ENCODE measurements at places on chromosomes 3 and 15.

- peak; percentile 8 for DNase-seq
Measured at GRCh38 chr15:45637552-45638033, 2.8 kb downstream of the SQOR start.

DNA sequence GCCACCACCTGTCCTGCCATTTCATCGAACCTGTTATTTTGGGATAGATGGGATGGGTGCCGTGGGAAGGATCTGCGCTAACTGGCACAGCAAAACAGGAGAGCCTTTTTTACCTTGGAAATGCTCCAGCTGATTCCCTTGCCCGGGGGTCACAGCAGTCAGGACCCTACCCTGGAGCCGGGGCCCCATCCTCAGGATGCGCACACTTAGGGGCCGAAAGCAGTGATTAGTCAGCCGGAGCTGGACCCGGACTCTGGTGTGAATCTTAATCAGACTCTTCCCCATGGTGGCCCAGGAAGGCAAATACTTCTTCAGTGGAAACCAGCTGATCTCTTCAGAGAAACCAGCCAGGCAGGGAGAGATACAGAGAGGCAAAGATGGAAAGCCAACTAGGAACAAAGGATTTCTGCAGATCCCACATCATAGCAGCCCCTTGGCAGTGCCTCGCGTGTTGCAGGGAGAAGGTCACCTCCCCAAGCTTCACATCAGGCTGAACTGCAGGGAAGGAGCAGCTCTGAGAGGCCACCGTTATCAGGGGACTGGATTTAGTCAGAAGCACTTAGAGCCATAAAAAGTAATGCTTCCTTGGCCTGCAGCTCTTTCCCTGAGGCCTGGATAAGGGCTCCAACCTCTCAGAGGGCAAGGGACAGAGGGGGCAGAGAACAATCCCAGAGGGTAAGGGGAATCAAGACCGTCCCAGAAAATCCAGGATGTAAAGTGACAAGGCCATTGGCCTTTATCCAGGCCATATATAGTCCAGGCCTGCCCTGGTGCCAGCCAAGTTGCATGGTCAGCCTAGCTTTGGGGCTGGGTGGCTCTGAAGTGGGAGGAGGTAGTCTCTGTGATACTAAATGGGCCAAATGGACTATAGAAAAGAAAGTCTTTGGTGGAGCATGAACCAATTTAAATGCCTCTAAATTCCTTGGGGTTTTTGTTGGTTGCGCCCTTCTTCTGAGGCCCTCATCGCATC lies 52.9 kb downstream of the WDR76 start:
- DNase-seq = no peak

DNA sequence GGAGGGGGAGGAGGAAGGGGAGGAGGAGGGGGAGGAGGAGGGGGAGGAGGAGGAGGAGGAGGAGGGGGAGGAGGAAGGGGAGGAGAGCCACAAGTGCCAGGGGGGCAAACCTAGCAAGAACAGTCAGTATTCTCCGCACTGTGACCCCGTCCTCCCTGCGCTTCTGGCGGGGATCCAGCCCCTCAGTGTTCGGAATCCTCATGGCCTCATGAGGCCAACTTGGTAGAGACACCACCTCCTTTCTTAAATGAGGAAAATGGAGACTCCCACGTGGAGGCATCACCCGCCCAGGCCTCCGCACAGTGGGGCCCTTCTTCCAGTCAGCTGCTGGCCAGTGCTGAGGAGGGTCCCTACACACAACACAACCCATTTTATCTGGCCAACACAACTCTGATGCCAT lies 163.4 kb downstream of the XXYLT1 start:
- DNase-seq = no peak

- no peak for DNase-seq
Measured at GRCh38 chr3:128569756-128570155, 76.8 kb upstream of the GATA2 start.

- no peak for DNase-seq
Measured at GRCh38 chr15:71577071-71577470, 233.3 kb upstream of the NR2E3 start.

DNA sequence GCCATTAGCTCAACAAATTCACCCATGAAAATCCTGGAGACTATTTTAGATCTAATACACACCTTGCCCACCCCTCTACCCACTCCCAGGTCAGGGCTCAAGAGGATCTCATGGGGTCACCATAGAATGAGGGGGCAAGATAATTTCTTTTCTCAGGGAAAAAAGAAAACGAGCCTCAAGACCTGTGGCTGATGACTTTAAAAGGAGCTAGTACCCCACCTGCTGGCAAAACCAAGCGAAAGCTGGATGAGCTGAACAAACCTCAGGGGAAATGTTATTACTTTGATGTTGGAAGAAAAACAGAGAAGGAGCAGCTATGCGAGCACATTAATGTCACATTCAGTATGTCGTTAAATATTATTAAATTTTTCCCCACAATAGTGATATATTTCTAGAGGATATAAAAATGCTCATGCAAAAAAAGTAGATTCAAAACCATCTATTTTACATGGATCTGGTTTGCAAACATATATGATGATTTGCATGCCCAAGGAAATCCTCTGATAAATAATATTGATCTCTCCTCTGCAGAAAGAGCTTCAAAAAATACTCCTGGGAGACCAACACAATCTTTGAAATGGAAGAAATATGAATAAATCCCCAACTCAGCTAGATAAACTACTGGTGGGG lies 37.7 kb downstream of the PLD1 start:
- no peak for DNase-seq

DNA sequence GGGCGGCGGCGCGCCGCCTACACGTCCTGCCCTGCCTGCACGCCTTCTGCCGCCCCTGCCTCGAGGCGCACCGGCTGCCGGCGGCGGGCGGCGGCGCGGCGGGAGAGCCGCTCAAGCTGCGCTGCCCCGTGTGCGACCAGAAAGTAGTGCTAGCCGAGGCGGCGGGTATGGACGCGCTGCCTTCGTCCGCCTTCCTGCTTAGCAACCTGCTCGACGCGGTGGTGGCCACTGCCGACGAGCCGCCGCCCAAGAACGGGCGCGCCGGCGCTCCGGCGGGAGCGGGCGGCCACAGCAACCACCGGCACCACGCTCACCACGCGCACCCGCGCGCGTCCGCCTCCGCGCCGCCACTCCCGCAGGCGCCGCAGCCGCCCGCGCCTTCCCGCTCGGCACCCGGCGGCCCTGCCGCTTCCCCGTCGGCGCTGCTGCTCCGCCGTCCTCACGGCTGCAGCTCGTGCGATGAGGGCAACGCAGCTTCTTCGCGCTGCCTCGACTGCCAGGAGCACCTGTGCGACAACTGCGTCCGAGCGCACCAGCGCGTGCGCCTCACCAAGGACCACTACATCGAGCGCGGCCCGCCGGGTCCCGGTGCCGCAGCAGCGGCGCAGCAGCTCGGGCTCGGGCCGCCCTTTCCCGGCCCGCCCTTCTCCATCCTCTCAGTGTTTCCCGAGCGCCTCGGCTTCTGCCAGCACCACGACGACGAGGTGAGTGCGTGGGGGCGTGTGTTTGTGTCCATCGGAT lies 602 bp downstream of the TRIM71 start:
- no peak for DNase-seq

GRCh38 chr3:174046311-174046710 lies 648.8 kb downstream of the NLGN1 start:
- DNase-seq = no peak

DNA sequence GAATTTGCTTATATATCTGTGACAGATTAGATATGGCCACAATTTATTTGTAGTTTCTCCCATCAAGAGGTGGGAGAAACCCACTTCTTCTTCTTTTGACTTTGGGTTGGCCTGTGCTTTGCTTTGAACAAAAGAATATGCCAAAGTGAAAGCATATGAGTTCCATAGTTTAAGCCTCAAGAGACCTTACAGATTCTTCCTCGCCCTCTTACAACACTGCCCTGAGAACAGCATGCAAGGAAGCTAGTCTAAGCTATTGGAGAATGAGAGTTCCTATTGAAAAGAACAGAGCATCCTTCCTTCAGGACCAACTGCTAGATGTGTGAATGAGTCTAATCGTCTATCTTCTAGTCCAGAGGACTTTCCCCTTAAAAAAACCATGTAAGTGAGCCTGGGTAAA lies 394.8 kb downstream of the TUSC7 start:
- no peak for DNase-seq

DNA sequence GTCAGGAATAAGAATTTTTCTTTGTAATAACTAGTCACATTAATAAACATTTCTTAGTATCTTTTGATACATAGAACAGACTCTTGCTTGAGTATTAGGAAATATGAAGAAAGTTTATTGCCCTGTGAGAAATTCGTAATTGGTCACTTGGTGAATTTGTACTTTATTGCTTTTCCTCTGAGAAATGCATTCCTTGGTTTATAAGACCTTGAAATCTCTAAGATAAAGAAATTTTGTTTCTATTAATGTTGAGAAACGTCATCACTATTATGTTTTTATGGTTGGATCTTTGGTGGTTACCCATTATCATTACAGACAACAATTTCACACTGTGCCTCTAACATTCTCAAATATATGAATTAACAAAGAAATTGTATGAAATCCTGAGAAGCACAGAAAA lies 652.0 kb upstream of the NECTIN3 start:
- no peak for DNase-seq

DNA sequence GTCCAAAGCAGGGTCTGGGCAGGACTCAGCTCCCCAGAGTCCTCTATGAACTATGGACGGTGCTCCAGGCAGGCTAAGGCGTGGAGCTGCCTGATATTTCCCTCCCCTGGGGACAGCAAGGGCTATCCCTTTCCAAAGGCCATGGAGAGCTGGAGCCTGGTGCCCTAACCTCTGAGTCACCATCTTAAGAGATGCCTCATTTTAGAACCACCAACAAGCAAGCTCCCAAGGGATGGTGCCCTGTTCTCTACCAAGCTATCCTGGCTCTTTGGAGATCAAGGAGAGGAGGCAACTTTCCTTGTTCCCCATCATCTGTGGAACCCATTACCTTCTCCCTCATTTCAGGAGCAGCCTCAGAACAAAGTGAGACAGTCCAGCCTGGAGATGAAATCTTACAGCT lies 15.7 kb downstream of the STARD5 start:
- DNase-seq = no peak

DNA sequence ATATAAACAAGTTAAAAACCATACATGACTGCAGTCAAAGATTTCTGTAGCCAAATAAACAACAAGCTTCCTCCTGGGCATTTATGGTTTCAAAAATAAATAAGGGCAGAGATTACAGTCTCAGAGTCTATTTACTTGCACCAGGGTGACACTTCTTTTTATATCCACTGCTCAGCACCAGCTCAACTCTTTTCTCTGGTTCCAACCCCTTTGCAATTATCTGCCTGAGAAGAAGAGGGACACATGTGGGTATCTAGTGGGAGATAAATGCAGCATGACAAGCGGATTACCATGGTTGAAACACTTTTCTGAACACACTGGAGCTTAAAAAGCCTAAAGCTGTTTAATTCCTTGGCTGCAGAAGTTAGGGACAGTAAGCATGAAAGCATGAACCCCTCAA lies 311.5 kb downstream of the CNTN3 start:
- DNase-seq = no peak

GRCh38 chr3:16937326-16937845 lies 52.6 kb downstream of the PLCL2 start:
- no peak for DNase-seq

GRCh38 chr15:78989701-78990240 lies 44.9 kb upstream of the CTSH start:
- no peak for DNase-seq

DNA sequence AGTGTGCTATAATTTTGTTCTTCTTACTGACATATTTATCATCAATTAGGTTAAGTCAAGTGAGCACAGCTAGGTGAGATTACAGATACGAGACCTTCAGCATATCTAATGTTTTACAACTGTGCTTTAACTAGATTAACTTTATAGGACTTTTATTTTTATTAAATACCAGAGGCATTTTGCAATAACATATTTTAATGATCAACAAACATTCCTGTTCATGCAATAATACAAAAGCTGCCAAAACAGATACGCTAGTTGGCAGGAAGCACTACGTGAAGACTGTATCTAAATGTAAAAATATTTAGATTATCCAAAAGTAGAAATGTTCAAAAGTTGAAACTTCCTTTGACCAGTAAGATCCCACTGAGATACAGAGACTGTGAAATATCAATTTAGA lies 139.1 kb downstream of the CBLB start:
- DNase-seq = no peak

DNA sequence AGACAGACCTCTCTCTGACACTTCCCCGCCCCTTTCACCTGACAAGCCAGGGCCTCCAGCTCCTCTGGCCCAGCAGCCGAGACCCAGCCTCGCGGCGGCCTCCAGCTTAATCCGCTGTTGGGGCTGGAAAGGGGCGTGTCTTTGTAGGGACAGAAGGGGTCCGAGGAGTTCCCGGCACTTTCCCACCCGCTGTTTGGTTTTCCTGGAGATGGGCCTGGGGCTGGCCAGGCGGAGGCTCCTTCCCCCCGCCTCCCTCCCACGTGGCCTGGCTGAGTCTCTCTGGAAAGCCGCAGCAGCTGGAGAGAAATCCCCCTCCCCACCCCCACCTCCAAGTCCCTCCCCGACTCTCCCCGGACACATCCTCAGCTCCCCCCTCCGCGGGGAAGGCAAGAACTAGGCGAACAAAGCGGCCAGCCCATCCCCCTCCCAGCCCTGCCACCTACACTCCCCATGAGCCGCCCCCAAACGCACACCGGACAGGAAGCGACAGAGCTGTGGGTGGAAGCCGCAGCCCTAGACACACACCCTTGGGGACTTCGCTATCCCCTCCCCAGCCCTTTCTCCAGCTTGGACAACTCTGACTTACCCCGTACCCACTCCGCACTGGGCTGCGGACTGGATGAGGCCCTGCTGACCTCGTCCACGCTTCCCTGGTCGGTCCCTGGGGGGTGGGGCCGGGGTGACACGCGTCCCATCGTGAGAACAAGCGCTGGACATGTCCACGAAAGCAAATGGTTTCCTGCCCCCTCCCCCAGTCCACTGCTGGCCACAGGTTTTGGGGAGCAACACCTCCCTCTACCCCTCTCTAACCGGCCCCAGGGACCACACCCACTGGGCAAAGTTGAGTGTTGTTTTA lies 1.2 kb downstream of the IGDCC4 start:
- no peak for DNase-seq

- DNase-seq = no peak
Measured at GRCh38 chr15:101325263-101326025, 30.4 kb upstream of the SNRPA1 start.

GRCh38 chr15:60441331-60441730 lies 37.6 kb downstream of the ICE2 start:
- DNase-seq = no peak

DNA sequence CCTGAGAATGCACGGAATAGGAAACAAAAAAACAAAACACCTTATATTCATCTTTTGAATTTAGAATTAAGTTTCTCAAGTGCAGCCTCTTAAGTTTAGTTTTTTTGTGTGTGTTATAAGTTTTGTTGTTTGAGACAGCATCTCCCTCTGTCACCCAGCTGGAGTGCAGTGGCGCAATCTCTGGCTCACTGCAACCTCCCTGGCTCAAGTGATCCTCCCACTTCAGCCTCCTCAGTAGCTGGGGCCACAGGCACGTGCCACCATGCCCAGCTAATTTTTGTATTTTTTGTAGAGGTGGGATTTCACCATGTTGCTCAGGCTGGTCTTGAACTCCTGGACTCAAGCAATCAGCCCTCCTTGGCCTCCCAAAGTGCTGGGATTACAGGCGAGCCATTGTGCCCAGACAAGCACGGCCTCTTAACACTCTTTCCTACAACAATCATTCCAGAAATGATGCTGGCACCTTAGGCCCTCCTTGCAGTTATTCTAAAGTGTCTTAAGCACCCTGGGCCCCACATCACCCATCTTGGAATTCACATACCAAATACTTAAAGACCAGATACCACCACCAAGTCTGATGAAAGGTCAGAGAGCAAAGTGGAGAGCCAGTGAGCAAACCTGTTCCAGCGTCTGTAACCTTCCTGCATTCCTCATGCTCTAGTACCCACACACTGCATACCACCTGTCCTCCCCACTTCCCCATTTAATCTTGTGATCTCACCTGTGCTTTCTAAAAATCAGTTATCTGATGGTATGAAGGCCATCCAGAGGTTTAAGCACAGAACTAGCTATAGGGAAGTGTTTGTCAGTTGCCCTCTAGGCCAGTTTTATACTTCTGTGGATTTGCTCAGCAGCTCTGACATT lies 6.9 kb upstream of the SPG11 start:
- no peak for DNase-seq
